Jurkat, Clone E6-1 (cell line): ENCODE measurements at places on chromosomes 2 and 18.
A peak's percentile ranks its signal among the peaks of the same experiment; 100 is the strongest.

DNA sequence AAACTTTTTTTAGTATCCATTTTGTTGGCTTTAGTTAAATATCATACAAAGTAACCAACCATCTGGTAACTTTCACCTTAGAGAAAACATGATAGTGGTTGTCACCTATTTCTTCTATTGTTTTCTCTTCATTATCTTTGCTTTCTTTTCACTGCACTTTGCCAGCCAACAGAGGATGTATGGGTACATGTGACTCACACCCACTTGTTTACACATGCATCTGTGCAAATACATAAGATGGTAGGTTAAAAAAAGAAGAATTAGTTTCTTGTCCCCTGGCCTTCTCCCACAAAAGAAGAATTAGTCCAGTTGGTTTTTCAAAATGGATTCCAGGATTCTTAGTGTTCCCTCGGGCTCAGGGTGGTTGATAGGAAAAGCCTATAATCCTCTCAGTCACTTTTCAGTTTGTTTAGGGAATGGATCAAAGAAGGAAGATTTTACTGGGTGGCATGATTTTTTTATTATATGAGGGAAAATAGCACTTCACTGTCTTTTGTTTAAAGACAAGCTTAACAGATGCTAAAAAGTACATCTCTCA is 46.6 kb downstream of the CDK15 start:
- DNase-seq: no peak

GRCh38 chr18:64207820-64208219 is 58.9 kb upstream of the LINC00305 start:
- peak; percentile 11 for DNase-seq

- no peak for DNase-seq
Measured at GRCh38 chr18:8351161-8351560, 258.1 kb upstream of the RAB12 start.

DNA sequence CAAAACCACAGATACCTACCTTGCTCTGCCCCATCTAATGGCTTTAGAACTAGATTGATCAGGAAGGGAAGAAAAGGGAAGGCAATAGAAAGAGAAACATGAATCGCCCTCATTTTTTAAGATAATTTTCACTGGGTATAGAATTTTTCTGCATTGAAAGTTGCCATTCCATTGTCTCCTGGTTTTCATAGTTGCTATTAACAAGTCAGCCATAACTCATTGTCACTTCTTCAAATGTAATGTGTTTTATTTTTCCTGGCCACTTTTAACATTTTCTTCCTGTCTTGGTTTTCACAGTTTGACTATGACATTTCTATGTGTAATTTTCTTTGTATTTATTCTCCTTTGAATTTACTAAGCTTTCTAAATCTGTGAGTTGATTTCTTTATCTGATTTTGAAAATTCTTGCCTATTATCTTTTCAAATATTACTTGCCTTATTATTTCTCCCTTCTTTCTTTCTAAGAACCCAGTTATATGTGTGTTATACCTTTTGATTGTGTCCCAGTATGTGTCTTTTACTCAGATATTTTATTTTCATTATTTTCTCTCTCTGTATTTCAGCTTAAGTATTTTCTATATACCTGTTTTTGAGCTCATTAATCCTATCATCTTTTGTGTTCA is 85.5 kb upstream of the GLI2 start:
- DNase-seq: no peak

GRCh38 chr2:67446491-67446911 is 49.4 kb downstream of the ETAA1 start:
- no peak for DNase-seq

GRCh38 chr2:189511210-189511959 is 69.2 kb downstream of the SLC40A1 start:
- no peak for DNase-seq

DNA sequence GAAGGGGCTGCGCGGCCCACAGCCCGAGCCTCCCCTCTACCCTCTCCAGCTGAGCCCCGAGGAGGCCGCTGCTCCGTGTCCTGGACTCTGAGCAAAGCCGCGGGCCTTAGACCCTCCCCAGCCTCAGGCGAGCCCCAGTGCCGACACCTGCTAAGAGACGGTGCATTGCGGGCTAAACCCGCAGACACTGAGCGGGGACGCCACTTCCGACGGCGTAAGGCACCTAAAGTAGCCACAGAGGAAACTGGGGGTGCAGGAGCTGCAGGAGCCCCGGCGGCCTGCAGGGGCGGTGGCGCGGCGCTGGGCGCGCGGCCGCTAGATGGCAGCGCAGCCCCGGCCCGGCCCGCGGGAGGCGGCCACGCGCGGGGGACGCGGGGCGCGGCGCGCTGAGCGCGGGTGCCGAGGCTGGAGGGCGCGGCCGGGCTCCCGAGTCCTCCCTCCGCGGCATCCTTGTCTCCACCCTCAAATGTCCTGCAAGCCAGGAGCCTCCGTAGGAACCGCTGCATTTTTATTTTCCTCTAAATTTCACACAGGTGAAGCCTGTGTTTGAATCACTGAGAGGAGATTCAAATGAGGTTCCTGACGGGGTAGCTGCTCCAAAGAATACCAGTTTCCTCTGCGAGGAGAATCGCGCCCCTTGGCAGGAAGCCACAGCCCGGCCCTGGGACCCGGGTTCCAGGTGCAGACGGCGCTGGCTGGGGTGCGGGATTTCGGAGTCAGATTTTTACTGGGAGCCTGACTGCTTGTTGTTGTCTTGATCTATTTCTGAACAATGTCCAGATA is 650.5 kb downstream of the GALR1 start:
- peak; percentile 62 for DNase-seq

DNA sequence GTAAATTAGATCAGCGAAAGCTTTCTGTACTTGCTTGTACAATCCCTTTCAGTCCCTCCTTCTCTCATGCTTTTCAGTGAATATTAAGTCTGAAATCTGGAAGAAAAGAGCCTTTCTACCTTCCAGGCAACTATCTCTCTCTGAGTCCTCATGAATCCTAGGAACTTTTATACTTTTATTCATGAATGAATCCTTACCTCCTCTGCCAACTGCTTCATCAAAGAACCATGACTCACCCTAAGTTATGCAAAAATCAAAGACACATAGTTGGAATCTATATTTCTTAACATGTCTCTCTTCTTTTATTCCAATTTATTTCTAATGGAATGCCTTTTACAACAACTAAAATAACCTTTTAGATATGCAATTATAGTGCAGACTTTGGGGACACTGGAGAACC is 394.2 kb downstream of the CLIP4 start:
- DNase-seq: no peak

DNA sequence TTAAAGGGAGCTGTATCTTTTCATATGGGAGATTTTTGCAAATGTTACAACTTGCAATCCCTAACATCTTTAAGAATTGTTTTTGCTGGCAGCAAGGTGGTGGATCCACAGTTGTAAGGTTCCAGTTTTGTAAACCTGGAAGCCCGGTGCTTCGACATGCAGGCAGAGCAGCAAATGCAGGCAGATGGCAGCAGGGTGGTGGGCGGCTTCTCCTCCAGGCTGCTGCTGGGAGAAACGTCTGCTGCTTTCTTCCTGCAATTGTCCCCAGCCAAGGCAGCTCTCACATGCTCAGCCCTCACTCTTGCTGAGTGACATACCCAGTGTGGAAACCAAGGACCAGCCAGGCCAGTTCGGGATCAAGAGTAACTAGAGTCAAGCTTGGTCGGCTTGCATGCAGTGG is 166.0 kb downstream of the SEPTIN10 start:
- no peak for DNase-seq

- DNase-seq: peak; percentile 62
Measured at GRCh38 chr2:223970343-223971128, 13.3 kb downstream of the MRPL44 start.

- no peak for DNase-seq
Measured at GRCh38 chr2:47065343-47065742, 89.8 kb downstream of the STPG4 start.

GRCh38 chr2:131048641-131049040 is 44.6 kb downstream of the FAM168B start:
- no peak for DNase-seq

DNA sequence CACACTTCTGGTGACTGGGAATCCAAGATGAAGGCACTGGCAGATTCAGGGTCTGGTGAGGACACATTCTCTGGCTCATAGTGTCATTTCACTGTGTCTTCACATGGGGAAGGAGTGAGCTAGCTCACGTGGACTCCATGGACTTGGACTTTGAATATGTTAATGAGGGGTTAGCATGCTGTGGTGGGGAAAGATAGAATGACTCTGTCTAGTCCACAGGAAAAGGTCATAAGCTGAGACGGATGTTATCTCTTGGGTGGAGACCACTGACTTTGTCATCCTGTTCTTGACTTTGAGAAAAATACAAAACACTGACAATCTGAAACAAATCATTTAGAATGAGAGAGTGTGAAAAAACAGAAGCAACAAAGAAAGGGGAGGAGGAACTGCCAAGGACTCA is 145.9 kb downstream of the PIK3C3 start:
- DNase-seq: no peak

DNA sequence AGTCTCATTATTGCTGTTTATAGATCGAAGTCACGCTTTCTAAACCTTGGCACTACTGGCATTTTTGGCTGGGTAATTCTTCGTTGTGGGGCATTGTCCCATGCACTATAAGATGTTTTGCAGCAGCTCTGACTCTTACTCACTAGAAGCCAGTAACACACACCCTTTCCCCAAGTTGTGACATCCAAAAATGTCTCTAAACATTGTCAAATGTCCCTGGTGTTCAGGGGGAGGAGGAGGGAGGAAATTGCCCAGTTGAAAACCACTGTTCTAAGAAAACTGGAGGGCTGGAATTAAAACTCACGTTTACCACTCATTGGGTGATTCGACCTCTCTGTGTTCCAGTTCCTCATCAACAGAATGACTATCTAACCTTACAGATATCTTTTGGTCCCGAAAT is 115.7 kb upstream of the KLF7 start:
- no peak for DNase-seq

GRCh38 chr18:78799382-78800089 is 180.1 kb upstream of the SALL3 start:
- no peak for DNase-seq

DNA sequence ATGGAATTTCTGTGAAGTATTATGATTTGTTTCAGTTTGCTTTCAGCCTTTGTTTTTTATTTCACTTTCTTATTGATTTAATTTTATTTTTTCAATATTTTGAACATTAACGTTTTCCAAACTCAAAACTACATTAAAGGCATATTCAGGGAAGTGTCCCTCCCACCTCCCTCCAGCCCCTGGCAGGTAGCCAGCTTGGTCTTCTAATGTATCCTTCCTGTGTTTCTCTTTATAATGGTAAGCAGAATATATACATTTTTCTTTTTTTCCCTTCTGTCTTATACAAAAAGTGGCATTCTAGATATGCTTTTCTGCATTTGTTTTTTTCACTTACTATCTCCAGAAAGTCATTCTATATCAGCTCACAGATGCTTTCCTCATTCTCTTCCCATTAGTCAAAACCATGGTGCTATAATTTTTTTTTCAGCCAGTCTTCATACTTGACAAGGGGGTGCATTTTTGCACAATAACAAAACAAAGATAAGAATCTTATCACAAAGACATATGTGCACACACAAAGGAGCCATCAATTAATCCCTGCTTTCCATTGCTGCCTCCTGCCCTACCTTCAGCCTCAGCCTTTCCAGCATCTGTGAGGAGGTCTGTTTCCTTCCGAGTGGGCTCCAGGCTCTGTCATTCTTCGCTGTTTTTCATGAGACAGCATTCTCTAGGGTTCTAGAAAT is 33.7 kb upstream of the TMEM177 start:
- no peak for DNase-seq

GRCh38 chr18:27276886-27277285 is 91.8 kb upstream of the CHST9 start:
- DNase-seq: no peak

- DNase-seq: no peak
Measured at GRCh38 chr18:43435851-43436250, 158.6 kb upstream of the SYT4 start.

DNA sequence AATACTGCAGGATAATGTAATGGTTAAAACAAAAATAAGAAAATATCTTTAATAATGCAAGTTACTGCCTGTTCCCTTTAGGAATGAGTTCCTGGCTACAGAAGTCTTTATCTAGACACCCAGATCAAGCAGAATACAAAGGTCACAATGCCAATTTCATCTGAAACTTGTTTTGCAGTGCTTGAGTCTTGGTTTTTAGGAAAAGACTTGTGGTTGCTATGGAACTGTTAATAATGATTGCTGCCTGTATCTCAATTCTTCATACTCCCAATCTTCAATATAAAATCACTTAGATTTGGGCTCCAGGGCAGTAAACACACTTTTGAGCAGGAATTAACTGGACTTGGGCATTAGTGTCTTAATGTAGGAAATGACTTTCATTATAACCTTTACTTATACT is 14.2 kb downstream of the CAVIN2 start:
- no peak for DNase-seq

DNA sequence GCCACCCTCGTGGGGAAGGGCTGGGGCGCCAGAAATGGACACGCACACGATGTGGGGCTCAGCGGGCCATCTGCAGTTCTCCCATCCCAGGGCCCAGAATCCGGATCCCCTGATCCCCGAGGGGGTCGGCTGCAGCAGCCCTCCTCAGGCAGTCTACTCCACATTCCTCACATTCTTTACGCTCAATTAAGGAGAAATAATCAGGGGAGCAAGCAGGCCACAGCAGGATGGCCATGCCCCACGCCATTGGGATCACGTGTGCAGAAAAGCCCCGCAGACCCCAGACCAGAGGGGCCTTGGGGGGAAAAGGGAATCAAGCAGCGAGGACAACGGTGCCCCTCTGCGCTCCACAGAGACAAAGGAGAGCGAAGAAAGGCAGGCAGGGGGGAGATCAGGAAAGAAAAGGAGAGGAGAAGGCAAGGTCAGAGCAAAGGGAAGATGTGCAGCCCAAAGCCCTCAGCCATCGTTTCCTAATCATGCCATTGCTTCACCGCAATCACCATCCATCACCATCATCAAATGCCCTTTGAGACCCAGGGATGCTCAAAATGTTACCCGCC is 17.5 kb upstream of the PKDCC start:
- DNase-seq: no peak

- DNase-seq: no peak
Measured at GRCh38 chr2:61620244-61621159, 82.3 kb upstream of the XPO1 start.

GRCh38 chr2:85470850-85471800 is 52.6 kb downstream of the SH2D6 start:
- DNase-seq: no peak

- DNase-seq: peak; percentile 33
Measured at GRCh38 chr2:170816504-170817092, at the start of gene GAD1. TSS of gene GAD1 (plus strand) at chr2:170816887. CDS start at chr2:170818592, 1,705 bp downstream.

GRCh38 chr2:190486037-190486623 is 48.4 kb downstream of the NEMP2 start:
- no peak for DNase-seq

DNA sequence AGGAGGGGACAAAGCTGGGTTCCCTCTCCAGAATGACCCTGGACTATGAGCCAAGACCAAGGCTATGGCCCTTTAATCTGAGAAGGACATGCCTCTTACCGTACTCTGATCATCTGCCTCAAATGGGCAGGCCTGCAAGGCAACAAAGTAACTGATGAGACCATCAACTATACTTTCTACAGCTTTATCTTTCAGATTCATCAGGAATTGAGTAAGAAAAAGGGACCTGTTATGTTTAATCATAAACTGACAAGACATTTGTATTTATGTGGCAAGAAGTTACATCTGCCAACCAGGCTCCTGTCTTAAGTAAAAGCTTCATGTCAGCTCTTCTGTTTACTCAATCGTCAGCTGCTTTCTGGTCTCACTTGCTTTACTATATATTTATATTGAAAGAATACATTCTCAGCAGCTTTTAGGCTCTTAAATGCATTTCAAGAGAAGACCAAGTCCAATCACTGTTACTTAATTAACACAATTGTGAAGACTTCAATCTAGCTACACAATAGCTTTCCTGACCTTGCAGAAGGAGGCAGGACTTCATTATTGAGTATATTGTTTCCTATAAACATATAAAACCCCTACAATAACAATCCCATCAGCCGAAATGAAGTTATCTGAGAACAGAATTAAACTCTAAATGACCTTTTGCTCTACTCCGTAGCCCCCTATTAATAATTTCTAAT is 163.8 kb downstream of the ETAA1 start:
- no peak for DNase-seq
